ENCODE measurements at places on chromosomes 12 and 14. TPM values are rescaled to one million over a fixed set of nuclear protein-coding genes. Genes with fewer than 3 reads are reported as not detected.

- no peak overlapping the region for H3K27ac ChIP-seq
- no peaks in the 10 kb centered on the region for H3K27me3 ChIP-seq
- DNase-seq, result peak; percentile 33
- peaks cover 16% of the 10 kb centered on the region for H3K4me1 ChIP-seq
These were observed 11.8 kb upstream of the PLEKHG3 start for GRCh38 chr14:64692189-64692985.

DNA sequence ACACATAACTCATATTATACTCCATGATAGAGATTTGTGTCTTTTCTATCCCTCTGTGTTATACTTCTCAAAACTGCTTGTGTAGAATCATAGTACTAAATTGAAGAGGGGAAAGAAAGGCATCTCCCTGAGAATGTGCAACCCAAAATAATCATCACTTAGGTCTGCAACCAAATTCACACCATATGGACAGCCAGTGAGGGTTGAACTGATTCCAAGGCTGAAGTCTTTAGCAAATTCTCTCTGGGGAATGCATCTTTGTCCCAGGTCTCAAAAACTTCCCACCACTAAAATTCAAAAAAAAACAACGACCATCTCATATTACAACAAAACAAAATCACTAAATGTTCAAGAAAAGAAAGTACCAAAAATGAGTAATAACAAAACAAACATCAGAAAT is 11.0 kb downstream of the ZFC3H1 start:
- no peaks in the 10 kb centered on the region for H3K27me3 ChIP-seq
- H3K36me3 ChIP-seq, result peaks cover 49% of the 10 kb centered on the region
- no peak overlapping the region for H3K27ac ChIP-seq
- no peak for DNase-seq
- peaks cover 5% of the 10 kb centered on the region for H3K4me1 ChIP-seq
- no peak overlapping the region for H3K4me3 ChIP-seq

- no peak overlapping the region for H3K4me3 ChIP-seq
- peaks cover 16% of the 10 kb centered on the region for H3K4me1 ChIP-seq
- peaks cover 12% of the 10 kb centered on the region for H3K36me3 ChIP-seq
- DNase-seq, result no peak
These were observed 57.2 kb upstream of the ATP2A2 start for GRCh38 chr12:110223777-110224378.

- no peak for DNase-seq
- H3K27me3 ChIP-seq, result no peaks in the 10 kb centered on the region
- H3K36me3 ChIP-seq, result no peaks in the 10 kb centered on the region
- H3K4me3 ChIP-seq, result no peak overlapping the region
- peaks cover 100% of the 10 kb centered on the region for H3K4me1 ChIP-seq
These were observed 33.3 kb downstream of the CCDC85C start for GRCh38 chr14:99570544-99571302.

DNA sequence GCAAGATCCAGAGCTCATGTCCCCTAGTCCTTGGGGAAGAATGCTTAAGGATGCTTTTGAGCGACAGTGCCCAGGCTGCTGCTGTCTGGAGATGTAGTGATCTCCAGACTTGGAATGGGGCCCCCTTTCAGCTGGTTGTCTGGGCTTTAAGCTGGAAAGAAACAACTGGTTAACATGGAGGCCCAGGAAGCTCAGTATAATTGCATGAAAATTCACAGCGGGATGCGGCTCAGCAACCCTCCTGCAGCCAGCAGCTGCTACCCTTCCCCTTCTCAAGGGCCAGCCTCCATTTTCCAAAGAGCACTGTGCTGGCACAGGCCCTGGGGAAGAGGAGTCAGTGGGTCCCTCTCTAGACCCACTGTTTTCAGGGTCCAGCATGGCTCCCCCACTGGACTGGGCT is 26.3 kb downstream of the RAB35 start:
- peaks cover 32% of the 10 kb centered on the region for H3K4me1 ChIP-seq
- H3K36me3 ChIP-seq, result peaks cover 31% of the 10 kb centered on the region
- H3K4me3 ChIP-seq, result no peak overlapping the region
- DNase-seq, result no peak

DNA sequence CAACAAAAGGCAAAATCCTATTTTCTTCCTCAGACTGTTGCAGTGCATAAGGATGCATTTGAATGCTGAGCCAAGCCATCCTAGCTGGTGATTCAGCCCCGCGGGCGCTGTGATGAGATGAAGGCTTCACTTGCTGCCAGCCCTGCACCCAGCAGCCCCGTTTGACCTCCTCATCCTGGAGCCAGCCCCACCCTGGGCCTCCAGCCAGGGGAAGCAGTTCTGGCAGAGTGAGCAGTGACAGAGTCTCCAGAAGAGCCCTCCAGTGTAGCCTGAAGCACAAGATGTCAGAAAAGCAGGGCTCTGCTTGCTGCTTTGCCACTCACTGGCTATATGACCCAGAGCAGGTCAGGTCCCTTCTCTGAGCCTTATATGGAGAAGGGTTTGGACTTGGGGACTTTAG is 96.2 kb upstream of the HSPB8 start:
- H3K27ac ChIP-seq, result no peak overlapping the region
- no peak overlapping the region for H3K4me3 ChIP-seq
- no peaks in the 10 kb centered on the region for H3K4me1 ChIP-seq
- H3K27me3 ChIP-seq, result no peaks in the 10 kb centered on the region
- no peak for DNase-seq

DNA sequence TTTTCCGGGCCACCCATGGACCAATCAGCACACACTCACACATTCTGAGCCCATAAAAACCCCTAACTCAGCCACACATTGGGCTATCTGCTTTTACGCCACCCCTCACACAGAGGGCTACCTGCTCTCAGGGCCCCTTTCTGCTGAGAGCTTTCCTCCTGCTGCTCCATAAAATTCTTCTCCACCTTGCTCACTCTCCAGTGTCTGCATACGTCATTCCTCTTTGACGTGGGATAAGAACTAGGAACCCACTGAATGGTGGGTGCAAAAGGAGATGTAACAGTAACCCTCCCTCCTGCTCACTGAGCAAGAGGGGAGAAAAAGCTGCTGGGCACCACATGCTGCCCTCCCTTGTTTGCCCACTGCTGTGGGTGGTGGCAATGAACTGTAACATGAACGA is 596.7 kb upstream of the TMEM132C start:
- H3K36me3 ChIP-seq, result no peaks in the 10 kb centered on the region
- no peaks in the 10 kb centered on the region for H3K4me1 ChIP-seq
- H3K27me3 ChIP-seq, result no peaks in the 10 kb centered on the region
- no peak overlapping the region for H3K27ac ChIP-seq

- H3K4me3 ChIP-seq, result no peak overlapping the region
- DNase-seq, result no peak
- H3K27me3 ChIP-seq, result no peaks in the 10 kb centered on the region
- no peak overlapping the region for H3K27ac ChIP-seq
These were observed 129.8 kb downstream of the TBX5 start for GRCh38 chr12:114275932-114276785.

DNA sequence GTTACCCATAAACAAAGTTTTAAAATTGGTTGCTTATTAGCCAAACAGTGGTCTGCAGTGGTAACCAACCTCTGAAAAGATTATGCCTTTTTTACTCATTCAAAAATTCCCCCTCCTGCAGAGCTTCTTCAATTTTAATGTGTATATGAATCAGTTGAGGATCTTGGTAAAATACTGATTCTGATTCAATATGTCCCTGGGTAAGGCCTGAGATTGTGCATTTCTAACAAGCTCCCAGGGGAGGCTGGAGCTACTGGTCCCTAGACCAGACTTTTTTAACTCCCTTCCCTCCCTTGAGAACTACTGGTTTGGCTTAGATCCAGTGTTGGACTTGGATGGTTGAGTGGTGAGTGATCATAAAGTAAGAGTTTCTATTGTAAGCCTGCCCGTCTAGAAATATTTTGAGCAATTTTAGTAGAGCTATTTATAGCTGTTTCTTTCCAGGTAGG is 90.2 kb downstream of the FUT8 start:
- no peak overlapping the region for H3K4me3 ChIP-seq
- no peaks in the 10 kb centered on the region for H3K36me3 ChIP-seq
- no peaks in the 10 kb centered on the region for H3K27me3 ChIP-seq
- no peak overlapping the region for H3K27ac ChIP-seq
- H3K4me1 ChIP-seq, result no peaks in the 10 kb centered on the region

DNA sequence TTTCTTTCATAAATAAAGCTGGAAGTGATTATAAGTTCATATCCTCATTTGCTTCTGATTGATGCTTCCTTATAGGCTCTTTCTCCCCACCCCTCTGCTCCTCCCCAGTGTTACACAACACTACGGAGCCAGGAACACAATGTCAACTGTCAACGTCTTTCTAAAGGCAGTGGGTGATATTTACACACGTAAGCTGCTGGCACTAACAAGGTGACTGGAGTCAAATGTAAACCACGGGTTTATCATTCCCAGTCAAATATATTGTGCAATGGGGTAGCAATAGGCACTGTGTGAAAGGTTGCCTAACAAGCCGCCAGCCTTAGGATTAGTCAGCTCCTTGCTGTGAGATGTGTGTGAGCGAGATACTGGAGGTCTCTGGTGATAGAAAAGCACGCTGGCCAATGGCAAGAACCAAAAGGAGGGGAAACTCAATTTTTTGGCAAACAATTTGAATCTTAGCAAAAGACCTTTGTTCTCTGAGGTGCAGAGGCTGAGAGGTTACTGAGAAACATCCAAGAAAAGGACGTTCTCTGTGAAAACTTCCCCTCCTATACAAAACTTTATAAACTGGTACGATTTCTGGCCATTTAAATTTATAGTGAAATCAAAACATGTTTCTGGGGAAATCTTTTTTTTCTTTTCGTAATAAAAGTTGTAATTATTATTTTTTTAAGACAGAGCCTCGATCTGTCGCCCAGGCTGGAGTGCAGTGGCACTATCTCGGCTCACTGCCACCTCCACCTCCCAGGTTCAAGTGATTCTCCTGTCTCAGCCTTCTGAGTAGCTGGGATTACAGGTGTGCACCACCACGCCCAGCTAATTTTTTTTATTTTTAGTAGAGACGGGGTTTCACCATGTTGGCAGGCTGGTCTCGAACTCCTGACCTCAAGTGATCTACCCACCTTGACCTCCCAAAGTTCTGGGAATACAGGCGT is 22.3 kb upstream of the HECTD1 start:
- no peak overlapping the region for H3K4me3 ChIP-seq
- H3K36me3 ChIP-seq, result no peaks in the 10 kb centered on the region
- H3K27ac ChIP-seq, result peak overlapping the region; percentile 79

DNA sequence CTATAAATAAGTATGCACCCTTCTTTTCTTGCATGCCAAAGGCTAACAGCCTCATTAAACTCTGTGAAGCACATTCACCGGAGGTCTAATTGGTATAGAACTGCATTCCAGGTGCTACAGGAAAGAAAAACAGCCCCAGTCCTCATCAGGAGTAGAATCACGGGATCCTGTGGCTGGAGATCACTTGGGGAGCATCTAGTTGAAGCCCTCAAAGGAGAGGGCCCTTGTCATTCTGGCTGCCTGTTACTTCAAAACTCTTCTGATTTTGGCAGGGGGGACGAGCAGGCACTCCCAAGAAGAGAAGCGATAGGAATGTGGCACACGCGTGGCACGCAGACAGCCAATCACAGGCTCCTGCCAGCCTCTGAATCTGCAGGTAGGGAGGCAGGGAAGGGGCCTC is 154.4 kb downstream of the TTC7B start:
- H3K4me3 ChIP-seq, result no peak overlapping the region
- H3K27ac ChIP-seq, result no peak overlapping the region
- no peak for DNase-seq
- H3K27me3 ChIP-seq, result no peaks in the 10 kb centered on the region
- H3K4me1 ChIP-seq, result peaks cover 16% of the 10 kb centered on the region

GRCh38 chr12:108690191-108690518 is 41.2 kb downstream of the CORO1C start:
- H3K4me3 ChIP-seq, result no peak overlapping the region
- peaks cover 91% of the 10 kb centered on the region for H3K4me1 ChIP-seq
- no peak for DNase-seq
- no peaks in the 10 kb centered on the region for H3K36me3 ChIP-seq

DNA sequence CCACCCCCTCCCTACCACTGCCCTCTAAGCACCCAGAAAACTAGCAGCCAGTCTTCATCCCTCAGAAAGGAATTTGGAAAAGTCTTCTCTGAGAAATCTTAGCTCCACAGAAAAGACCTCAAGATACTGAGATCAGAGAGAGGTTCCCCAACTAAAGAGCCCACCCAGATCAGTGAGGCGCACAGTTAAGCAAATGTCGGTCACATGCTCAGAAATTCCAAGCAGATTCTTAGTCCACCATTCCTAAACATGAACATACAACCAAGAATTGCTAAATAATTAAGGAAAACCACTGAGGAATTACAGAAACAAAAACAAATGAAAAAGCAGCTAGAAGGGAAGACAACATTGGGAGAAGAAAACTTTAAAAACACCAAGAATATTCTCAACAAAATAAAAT is 32.3 kb downstream of the MED13L start:
- no peaks in the 10 kb centered on the region for H3K27me3 ChIP-seq
- no peaks in the 10 kb centered on the region for H3K36me3 ChIP-seq
- H3K4me1 ChIP-seq, result peaks cover 69% of the 10 kb centered on the region
- no peak overlapping the region for H3K4me3 ChIP-seq

GRCh38 chr12:101616027-101616494 is 21.3 kb downstream of the MYBPC1 start:
- H3K4me1 ChIP-seq, result peaks cover 35% of the 10 kb centered on the region
- H3K4me3 ChIP-seq, result no peak overlapping the region
- H3K27me3 ChIP-seq, result no peaks in the 10 kb centered on the region
- H3K36me3 ChIP-seq, result no peaks in the 10 kb centered on the region

DNA sequence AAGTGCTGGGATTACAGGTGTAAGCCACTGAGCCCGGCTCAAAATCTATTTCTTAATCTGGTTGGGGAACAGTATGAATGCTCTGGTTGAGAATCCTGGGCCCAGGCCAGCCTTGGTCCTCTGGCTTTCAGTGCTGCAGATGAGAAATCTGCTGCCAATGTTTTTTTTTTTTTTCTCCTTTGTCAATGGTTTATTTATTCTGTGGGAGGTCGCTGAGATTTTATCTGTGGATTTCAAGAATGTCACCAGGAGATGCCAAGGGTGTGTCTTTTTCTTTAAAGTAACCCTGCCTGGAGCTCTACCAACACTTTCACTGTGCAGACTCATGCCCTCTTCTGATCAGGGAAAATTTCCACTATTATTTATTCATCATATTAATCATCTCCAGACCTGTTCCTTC is 3.6 kb downstream of the SLC25A29 start:
- H3K4me1 ChIP-seq, result peaks cover 42% of the 10 kb centered on the region
- H3K36me3 ChIP-seq, result no peaks in the 10 kb centered on the region
- H3K27me3 ChIP-seq, result no peaks in the 10 kb centered on the region
- no peak overlapping the region for H3K27ac ChIP-seq
- no peak for DNase-seq
- H3K4me3 ChIP-seq, result no peak overlapping the region

- no peak overlapping the region for H3K4me3 ChIP-seq
- H3K27me3 ChIP-seq, result no peaks in the 10 kb centered on the region
- DNase-seq, result no peak
These were observed 2.1 kb upstream of the RNASE13 start for GRCh38 chr14:21036751-21037150.

GRCh38 chr14:78697341-78697740 is 527.2 kb downstream of the NRXN3 start:
- H3K36me3 ChIP-seq, result no peaks in the 10 kb centered on the region
- DNase-seq, result peak; percentile 44
- no peak overlapping the region for H3K27ac ChIP-seq

The NINJ2 gene
- total RNA-seq, result 26.2 TPM

The ADCY6 gene
- 32.1 TPM for total RNA-seq

The TEX52 gene
- total RNA-seq, result not detected

The SERPINA10 gene
- total RNA-seq, result not detected

The DTD2 gene
- 32.1 TPM for total RNA-seq

The STON2 gene
- 7.8 TPM for total RNA-seq

The HHIPL1 gene
- total RNA-seq, result 1.2 TPM

The EPYC gene
- total RNA-seq, result not detected

The ARHGAP9 gene
- 6.7 TPM for total RNA-seq

The GPR132 gene
- 7.7 TPM for total RNA-seq

The NOS1 gene
- total RNA-seq, result 0.58 TPM

The HOXC11 gene
- not detected for total RNA-seq

The INHBC gene
- not detected for total RNA-seq

The GLIPR1L1 gene
- not detected for total RNA-seq
